ENCODE measurements at places on chromosomes 5 and 9.

DNA sequence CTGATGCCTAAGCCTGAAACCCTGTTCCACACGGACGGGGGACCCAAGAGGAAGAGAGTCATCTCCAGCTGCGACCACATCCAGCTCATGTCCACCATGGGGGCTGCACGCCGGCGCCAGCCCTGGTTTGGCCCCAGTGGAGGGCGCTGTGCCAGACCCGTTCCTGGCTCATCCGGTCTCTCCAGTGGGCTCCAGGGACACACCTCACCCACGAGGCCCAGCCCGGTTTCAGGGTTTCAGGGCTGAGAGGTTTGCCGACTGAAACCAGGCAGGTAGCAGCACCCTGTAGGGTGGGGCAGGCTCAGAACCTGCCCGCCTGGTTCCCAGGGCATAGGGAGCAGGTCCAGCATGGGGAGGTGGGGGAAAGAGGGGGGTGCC is 71.4 kb upstream of the STXBP1 start:
- no peak for DNase-seq

GRCh38 chr5:154967421-154968024 is 26.6 kb downstream of the MRPL22 start:
- no peak for DNase-seq

DNA sequence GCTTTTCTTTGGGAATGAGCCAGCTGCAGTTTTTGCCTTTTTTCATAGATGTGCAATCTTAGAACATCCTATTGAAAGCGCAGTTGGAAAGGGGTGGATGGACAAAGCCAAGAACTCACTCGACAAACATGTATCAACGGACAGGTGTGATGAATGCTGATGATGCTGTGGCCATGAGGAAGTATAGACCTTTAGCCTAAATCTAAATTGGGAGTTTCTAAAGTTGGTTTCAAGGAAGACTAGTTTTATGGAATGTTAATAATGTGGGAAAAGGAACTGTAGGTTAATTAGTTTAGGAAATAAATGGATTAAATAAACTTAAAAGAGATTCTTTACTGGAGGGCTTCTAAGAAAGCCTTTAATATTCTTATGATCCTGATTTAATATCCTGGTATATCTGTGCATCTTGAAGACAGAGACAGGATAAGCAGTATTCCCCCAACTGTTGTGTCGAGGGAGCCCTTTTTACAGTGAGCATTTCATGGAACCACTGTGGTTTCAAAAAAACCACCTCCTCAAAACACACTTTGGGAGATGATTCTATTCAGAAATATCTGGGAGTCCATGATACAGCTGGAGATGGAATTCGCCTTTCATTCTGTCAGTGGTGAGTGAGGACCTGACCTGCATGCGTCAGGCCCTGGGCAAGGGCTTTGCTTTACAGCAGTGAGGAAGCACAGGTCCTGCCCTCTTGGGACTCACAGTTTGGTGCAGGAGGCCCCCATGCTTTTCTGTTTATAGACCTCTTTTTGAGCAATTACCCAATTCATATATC is 82.6 kb downstream of the AOPEP start:
- DNase-seq = no peak

DNA sequence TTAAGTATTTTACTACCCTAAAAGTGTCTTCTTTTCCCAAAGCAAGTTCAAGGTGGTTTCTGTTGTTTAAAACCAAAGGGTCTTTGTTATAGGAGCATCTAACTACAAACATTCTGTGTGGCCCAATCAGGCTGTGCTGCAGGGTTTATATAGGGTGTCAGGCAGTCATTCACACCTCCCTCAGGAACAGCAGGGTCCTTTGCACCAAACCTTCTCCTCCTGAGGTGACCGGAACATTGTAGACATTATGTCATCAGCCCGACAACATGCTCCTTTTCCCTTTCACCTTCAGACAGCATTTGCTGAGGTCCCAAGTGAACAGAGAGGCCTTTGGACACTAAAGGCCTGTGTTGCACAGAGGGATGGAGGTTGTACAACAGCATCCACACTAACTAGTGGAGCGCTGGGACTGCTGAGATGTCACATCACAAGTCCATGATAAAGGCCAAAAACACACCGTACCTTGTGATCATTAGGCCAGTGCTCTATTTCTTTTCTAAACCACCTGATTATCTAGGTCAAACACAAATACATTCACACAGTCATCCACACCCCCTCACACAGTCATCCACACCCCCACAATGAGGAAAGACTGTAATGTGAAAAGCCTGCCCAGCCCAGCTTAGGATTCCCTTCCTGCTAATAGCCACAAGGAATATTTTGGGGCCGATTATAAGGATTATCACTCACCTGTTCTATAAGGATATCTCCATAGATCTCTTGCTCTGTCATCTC is 123.8 kb upstream of the VLDLR start:
- DNase-seq = no peak

DNA sequence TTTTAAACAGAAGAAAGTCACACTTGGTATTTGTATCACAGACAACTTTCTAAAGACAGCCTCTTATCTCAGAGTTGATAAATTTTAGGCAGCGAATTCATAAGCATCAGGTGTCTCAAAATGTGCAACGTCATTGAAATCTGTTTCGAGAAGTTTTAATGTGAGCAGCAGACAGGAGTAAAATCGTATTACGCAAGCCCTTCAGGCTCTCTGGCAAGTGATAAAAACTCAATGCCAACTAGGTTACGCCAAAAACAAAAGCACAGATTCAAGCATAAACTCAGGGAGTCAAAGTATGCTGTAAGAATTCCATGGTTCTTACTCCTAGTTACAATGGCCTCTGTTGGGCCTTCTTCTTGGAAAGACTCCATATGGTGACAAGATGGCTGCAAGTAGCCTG is 244.7 kb downstream of the SEMA5A start:
- no peak for DNase-seq

DNA sequence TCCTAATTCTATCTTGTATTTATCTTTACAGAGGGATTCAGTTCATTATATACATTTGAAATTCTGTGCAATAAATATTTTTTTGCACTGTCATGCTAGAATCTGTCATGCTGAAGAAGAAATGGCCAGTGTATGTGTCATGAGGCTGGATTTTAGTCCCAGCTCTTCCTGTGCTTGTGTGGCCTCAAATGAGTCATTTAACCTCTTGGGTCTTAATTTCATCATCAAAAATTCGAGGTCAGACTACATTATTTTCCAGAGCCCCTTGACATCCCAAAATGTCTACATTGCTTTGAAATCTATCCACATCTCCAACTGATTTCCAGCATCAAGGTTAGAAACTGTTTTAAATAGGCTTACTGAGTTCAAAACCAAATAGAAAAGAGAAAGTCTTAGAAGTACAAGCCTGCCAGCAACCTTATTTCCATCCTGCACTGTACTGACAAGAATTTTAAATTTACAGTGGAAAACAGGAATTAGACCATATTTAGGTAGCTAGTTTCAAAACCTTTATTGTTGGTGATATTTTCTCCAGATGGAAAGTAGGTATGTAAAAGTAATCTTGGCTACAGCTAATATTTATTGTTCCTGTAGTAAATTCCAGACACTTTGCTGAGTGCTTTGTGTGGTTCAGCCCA is 96.7 kb upstream of the MAMDC2 start:
- DNase-seq = no peak

- peak; percentile 16 for DNase-seq
Measured at GRCh38 chr5:54743997-54744788, 226.6 kb downstream of the SNX18 start.

- no peak for DNase-seq
Measured at GRCh38 chr5:159752622-159753275, 163.5 kb upstream of the ADRA1B start.

GRCh38 chr9:85079349-85079748 is 409.8 kb downstream of the NTRK2 start:
- no peak for DNase-seq

GRCh38 chr5:74761241-74761640 is 5.7 kb downstream of the GFM2 start:
- DNase-seq = no peak
